Head of caudate nucleus (tissue), 42 donors: ENCODE measurements at places on chromosomes 3 and 15.

DNA sequence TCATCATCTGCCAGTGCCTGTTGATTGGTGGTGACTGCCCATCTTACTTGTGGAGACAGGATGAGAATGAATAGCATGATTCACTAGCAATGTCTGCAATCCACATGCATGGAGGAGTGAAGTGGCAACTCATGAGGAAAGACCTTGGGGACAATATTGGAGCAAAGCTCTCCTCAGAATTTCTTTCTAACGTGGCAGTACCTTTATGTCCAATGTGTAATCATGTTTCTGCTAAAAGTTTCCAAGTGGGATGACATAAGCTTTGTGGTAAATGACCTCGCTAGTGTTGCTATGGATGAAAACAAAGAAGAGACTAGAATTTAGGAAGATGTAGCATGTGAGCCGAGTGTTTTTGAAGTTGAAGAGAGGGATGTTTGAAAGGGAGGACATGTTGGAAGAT, 117.8 kb downstream of the CPNE4 start:
- DNase-seq, result no peak

DNA sequence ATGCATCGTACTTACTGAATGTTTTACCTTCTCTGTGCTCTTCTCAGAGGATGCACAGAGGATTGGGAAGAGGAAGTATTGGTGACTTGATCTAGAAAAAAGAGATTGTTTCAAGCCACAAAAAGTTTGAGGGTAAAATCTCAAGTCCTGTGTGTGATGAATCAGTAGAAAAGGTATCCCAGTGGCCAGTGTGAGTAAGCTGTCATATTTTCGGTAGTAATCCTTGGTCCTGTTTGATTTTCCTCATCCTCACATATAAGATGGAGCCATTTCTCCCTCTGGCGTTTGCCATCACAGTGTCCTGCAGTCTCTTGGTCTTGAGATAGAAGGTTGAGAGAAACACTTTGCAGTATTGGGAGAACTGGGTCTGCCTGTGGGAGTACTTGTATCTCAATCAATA, 166.8 kb downstream of the LPP start:
- no peak for DNase-seq

DNA sequence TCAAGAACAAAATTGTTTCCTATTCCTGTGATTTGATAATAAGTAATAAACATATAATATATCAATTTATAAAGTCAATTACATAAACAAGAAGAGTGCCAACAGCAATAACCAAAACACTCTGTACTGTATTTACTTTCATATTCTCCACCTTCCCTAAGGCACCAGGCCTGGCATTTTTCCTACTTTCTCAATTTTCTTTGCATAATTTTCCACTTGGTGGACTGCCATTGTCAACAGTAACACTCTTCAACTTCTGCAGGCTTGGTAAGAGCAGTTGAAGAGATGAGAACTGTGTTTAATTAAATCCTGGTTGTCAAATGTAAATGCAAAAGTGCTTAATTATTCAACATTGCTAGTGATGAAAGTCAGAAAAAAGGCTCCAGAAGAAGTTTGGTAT, 229.8 kb upstream of the PLSCR5 start:
- DNase-seq, result no peak

DNA sequence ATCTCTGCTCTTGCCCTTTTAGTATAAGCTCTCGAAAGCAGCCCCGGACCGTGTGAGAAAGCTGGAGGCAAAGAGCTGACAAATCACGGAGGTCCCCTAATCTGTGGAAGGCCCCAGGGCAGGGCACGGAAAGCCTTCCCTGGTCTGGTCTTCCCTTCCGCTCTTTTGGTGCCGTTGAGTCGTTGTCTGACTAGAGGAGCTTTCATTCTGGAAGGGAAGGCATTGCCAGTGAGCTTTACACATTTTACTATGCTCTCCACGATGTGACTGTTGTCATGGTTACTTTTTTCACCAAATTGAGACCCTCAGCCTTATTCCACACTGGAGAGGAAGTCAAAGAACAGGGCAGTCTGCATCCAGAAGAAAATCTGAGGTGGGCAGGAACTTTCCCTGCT, 71.7 kb downstream of the CYP19A1 start:
- DNase-seq, result no peak

DNA sequence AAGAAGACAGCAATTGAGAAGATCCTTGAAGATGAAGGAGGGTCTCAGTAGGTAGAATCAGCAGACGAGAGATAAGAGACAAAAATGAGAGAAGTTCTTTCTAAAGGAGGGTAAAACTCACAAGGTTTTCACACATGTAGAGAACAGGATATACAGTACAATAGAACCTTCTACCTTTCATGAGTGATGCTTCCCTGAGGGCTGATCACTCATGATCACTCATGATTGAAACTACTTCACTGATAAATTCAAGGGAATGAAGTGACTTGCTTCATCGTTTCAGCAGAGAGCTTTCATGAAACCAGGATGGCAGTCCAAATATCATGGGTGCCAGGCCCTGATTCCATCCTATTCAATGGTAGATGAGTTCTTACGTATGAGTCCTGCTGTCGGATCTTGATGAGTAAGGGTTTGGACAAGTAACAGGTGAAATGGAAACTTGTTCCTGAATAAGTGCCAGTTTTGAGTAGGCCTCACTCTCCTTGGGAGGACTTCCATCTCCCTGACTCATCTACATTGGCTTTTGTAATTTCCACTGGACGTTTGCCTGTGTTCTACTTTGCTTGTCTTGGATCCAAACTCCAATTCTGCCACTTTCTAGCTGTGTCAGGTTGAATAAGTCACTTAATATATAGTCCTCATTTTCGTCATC, 9.6 kb upstream of the CLDN16 start:
- DNase-seq, result no peak

DNA sequence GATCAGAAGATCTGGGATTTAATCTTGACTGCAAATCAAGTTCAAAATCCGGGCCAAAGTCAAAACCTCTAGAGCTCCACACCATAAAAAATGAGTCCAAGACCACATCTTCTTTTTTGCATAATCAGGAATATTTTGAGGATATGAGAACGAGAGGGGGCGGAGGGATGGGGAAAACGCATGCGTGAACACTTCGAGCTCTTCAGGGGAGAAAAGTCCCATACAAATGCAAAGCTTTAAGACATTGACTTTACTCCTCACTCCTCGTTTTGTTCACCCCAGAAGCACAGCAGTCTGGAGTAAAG, 68.2 kb downstream of the SUMF1 start:
- peak; percentile 55 for DNase-seq

GRCh38 chr3:38205472-38205805, 40.1 kb downstream of the OXSR1 start:
- no peak for DNase-seq

- DNase-seq, result no peak
These were observed 107.7 kb downstream of the MYO5A start for GRCh38 chr15:52421029-52421428.

DNA sequence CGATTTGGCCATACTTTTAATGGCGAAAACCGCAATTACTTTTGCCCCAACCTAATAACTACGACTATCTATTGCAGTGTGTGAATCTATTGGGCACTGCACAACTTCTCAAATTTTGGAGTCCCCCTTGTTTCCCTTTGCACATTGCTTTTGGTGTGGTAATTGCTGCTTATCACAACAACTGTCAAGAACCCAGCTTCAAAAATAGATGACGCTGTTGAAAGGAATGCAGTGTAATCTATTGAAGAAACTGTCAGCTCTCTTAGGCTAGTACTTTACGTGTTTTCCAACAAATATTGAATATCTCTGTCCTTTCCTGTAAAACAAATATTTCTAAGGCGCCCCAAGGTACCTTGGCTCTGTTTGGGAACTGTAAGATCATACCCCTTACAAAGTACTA, 222.8 kb upstream of the UBE2E2 start:
- DNase-seq, result no peak

GRCh38 chr3:184977796-184978195, 165.8 kb downstream of the VPS8 start:
- DNase-seq, result no peak

DNA sequence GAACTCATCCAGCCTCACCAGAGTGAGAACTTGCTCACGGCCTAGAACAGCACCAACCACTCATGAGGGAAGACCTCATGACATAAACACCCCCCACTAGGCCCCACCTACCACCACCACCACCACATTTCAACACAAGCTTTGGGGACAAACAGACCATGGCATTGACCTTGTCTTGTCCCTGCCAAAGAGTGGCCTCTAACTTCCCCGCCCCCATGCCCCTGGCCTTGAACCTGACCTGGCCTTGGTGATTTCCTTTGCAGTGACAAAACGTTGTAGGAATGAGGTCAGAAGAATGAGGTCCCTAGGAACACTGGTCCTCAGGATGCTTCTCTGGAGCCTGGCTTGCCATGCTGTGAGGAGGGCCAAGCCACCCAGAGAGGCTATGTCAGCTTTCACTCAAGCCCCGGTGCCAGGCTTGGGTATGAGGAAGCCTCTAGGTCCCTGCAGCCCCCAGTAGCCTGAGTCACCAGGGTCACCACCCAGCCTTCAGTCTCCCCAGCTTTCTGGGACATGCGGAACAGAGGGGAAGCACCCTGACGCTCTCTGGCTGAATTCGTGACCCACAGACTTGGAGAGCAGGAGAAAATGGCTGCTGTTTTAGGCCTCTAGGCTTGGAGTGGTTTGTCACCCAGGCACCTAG, 57.9 kb downstream of the TPRA1 start:
- no peak for DNase-seq

- DNase-seq, result no peak
These were observed 6.3 kb downstream of the CAV3 start for GRCh38 chr3:8739757-8740504.

GRCh38 chr15:47750740-47751262, 33.5 kb downstream of the SEMA6D start:
- DNase-seq, result no peak

- no peak for DNase-seq
These were observed 35.3 kb downstream of the MOBP start for GRCh38 chr3:39502838-39503145.

GRCh38 chr3:143065364-143065763, 54.2 kb upstream of the CHST2 start:
- no peak for DNase-seq

DNA sequence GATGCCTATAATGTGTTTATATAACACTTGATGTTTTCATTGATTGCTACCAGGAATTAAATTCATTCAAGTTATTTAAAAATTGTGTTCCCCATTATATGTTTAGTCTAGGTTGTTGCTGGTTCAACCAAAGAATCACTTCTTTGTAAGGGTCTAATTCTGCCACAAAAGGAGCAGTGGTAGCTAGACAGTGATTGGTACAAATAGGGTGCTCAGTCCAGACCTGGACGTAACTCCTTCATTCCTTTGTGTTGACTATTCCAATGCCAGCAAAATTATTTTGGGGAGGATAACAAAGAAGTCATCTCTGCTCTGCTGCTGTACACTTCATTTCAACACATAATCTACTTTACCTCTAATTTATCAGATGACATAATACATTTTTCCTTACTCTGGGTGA, 1.2 kb downstream of the CHMP2B start:
- DNase-seq, result no peak

- DNase-seq, result no peak
These were observed 27.1 kb downstream of the CPN2 start for GRCh38 chr3:194323785-194324735.

- DNase-seq, result no peak
These were observed 235.6 kb downstream of the MYRIP start for GRCh38 chr3:40045051-40045450.

DNA sequence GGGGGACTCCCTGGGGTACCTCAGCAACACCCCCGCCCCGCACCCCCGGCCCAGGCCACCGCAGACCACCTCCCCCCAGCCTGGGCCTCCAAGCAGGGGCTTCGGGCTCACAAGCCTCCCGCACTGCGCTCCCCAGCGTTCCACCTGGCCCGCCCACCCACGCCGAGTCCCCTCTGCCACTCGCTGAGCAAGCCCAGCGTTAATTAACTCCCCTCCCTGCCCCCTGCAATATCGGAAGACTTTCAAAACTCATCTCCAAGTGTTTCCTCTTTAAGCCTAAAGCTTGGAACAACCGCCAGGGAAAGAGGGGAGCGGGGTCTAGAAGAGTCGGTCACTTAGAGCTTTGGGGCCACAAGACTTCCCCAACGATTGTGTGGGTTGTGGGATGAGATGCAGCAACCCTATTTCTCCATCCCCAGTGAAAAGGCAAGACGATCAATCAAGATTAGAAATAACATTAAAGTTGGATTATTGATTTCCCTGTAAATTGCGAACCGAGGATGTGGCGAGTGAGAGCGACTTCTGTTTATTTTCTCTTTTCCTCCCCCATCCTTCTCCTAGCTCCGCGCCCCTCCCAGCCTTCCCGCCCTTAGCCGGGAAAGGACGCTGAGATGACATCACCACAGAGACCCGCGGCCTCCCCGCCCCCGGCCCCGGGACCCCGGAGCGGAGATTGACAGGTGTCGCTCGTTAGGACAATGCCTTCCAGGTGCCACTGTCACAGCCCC, 30.2 kb downstream of the NR2F2 start:
- DNase-seq, result no peak

DNA sequence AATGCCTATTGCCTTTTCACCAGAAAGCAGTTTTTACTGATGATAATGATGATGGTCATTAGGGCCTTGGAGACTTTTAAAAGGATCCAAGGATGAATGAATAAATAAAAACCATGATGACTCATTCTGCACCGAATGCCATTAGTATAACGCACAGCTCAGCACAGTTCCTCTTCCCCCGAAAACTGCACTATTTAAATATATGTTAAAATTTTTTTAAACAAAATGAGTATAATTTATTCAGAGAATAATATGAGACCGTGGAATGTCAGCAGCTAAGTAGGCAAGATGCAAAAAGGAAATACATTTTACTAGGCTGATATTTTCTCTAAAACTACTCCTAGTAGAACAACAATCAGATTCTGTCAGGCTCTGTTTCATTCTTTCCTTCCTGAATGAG, 83.4 kb upstream of the NANOGP8 start:
- no peak for DNase-seq

DNA sequence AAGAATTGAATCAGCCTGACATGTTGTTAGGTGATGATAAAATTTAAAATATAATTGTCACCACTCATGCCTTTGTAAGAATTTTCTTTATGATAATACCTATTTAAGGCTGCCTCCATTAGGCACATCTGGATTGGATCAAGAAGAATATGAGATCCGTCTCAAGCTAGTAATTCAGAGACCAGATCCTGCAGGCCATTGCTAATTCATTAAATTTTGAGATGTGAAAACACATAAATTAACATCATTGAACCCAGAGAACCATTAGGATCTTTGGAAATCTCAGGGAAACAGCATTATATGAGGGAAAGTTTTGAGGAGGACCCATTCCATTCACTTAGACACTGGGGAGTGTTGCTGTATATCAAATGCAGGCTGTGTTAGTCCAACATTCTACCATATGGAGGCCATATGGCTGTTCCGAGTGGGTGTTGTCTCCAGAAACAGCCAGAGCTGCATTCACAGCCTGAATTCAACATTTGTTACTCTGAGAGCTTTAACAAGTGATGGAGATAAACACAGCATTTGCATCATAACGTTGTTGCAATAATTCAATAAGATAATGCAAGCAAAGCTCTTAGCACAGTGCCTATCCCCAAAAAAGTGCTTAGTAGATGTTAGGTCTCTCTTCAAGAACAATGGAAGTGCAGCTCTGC, 67.4 kb downstream of the DTWD1 start:
- DNase-seq, result no peak

DNA sequence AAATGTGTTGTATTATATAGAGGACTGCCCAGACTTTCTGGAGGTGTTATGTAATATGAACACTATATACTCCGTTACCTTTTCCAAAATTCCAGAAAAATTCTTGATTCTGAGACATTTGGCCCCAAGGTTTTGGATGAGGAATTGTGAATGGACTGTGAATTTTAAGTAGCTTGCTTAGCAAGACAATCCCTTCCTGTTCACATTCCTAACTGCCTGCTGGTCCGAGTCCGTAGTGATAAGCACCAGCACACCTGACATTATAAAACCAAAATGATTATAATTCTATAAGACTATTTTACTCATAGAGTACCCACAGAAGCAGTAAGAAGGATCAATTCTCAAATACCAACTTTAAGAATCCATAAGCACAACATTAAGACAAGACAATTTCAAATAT, 11.2 kb downstream of the EXD1 start:
- DNase-seq, result no peak
